ENCODE measurements at places on chromosomes 3 and 15.

DNA sequence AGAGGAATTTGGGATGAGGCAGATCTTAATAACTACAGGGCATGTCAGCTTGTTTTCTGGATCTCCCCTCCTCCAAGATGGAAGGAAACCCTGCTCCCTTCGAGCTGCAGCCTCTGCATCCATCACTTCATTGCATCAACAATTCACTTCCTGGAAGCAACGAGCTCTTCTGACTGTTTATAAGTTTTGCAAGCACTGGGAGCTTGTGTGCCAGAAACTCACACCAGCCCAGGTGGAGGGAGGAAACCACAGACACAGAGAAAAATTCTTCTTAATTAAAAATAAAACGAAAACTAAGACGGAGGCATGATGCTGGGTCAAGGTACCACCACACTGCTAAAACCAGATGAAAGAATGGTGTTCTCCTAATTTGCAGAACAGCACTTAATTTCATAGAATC, 10.6 kb downstream of the LRIG1 start:
- DNase-seq, result no peak

- no peak for DNase-seq
These were observed 23.8 kb downstream of the VPS39 start for GRCh38 chr15:42184296-42184695.

DNA sequence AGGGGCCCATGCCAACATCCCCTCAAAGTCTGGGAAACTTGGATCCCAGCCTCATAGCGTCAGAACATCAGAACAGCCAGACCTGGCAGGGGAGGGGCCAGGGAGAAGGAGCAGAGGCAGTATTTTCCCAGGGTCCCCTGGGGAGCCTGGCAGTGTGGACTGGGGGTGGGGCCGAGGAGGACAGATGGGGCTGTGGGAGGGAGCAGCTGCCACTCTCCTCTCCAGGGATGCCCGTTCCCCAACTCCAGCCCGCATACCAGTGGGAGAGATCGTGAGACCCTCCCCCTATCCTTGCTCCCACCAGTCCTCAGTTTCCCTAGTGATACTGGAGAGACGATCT, 6.5 kb upstream of the DNAJB8 start:
- no peak for DNase-seq

GRCh38 chr3:40055956-40056355, 246.5 kb downstream of the MYRIP start:
- no peak for DNase-seq

DNA sequence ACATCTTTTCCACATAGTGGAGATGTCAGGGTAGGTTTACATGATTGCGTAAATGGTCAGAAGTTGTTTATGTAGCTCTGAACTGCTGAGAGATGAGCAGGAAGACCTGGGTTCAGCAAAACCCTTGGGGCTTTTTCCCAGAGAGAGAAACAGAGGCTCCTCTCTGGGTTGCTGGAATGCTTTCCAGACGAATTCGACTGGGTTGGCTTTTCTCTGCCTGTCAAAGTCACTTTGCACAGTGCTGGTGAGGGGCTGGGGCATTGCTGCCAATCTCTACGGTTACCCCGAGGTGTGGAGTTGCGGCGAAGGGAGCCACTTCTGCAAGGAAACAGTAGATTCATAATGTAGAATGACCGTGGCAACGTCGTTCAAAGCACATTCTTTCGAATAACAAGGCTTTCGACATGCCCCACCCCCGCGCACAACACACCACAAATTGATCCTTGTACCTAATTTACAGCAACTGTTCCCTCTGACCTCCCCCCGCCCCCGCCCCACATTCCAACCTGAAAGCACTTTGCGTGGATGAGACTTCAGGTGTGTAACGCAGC, 950 bp upstream of the CNTN4 start:
- no peak for DNase-seq

GRCh38 chr15:66076591-66077319, 176.8 kb downstream of the MEGF11 start:
- no peak for DNase-seq

- DNase-seq, result no peak
These were observed 93.9 kb downstream of the PLOD2 start for GRCh38 chr3:146067048-146067447.

- no peak for DNase-seq
These were observed 43.1 kb downstream of the BTLA start for GRCh38 chr3:112456147-112456546.

DNA sequence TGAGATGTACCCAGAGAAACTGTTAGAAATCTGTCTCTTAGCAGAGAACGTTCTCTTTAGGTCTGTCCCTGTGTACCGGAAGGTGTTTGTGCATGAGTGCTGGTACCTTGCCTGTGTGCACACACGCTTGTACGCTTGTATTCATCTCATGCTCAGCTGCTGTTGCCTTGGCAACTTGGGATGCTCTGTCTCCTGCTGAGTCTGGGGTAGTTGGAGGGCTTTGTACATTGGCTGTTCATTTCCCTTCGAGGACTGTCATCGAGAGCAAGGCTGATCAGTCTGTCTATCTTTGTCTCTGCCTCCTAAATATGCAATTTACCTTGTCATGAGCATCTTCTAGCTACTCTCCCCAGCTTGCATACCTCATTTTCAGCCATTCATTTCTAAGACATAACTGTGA, 147.2 kb downstream of the SLCO3A1 start:
- no peak for DNase-seq

DNA sequence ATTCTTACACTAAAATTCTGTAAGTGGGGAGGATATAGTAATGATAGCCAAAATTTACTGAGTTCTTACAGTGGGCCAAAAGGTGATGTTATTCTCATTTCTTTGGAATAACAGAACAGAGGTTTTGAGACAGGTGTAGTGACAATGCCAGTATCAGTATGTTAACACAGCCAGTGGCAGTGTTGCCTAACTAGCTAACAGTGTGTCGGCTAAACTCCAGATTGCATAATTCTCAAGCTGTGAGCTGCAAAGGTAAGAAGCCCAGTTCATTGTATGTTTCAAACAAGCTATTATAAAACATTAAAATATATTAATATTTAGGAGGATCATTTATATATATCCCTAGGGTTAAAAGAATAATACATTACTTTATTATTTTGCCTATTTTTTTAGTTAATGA, 920 bp downstream of the SLC15A2 start:
- no peak for DNase-seq

DNA sequence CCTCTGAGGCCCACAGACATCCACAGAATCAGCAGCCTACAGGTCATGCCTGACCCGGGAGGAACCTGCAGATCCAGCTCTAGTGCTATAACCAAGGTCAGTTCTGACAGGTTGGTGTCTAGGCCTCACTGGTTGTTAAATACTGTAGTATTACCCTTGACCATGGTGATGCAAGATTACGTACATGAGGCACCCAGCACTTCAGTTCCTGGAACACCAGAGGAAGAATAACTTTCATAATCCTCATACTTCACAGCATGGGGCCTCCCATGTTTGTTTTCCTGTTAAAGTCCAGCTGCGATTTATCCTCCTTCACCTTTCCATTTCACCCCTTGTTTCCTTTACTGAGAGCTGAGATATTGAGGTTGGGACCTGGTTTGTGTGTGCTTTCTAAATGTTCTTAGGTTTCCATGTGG, 34.4 kb upstream of the GLCE start:
- DNase-seq, result no peak

- DNase-seq, result peak; percentile 66
These were observed 76.0 kb downstream of the HMG20A start for GRCh38 chr15:77496715-77497109.

DNA sequence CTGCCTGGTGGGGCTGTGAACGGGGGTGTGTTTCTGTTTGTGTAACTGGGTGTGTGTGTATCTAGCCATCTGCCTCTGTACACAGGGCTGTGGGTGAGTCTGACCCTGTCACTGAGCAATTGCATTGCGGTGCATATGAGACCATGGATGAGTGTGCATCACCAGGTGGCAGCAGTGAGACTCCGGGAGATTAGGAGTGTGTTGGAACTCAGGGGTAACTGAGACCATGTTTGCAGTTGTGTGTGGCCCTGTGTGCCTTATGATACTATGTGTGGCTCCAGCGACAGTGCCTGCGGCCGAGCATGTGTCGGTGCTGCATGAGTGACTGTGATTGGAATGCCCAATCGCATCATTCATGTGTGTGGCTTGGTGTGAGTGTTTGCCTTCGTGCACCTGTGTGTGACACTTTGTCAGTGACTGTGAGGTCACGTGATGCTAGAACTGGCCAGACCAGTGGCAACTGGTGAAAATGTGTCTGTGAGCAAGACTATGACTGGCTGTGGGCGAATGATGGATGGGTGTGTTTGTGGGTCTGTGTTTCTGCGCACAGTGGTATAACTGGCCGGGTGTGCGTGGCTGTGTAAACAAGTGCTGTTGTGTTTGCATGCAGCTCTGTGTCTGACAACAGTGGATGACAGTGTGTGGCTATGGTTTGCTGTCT, 14.0 kb downstream of the VILL start:
- DNase-seq, result no peak

DNA sequence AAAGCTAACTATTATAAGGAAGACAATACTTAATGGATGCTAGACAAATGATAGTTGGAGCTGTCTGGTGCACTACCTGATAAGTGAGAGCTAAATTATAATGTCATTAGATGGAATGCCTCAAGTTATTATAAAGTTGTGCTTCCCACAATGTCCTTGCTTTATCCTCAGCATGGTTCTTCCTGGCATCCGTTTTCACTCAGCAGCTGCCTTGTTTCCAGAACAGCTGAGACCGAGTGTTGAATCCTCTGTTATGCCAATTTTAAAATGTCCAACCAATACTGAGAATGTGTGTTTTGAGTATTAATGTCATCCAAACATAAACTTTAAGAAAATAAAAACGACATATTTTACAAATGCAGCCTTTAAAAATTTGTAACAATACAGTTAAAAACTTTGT, 286.7 kb upstream of the SOX2 start:
- no peak for DNase-seq

DNA sequence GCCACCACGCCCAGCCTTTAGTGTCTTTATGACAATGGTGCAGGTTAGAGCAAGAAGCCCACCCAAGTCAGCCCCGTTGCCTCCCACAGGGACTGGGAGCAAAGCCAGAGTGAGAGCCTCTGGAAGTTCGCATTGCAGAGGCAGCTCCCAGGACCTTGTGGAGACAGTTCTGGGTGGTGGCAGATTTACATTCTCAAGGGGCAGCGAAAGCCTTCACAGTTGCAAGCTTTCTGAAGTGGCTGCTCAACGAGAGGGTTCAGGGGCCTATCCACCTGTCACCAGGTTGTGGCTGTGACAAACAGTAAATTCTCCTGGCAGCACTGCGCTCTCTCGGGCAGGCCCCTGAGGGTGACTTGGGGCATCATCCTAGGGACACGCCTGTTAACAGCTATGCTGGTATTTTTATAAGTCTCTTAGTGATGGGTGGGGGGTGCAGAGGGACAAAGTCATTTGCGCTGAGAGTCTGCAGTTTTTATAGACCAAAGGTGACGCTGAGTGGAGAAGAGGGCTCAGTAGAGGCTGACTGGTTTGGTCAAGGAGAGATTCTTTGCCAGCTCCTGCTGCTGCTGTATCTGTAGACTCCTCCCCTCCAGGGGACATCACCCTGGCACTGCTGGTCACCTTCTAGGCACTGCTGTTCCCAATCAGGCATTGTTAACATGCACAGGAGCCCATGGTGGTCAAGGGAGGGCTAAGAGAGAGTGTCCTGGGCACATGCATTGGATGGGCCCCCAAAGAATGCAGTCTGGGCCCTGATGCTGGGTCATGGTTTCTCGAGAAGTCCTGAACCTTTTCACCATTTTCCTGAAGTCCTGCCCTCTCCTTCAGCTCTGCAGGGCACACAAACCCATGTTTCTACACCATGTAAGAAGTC, 57.5 kb upstream of the KLF13 start:
- no peak for DNase-seq

DNA sequence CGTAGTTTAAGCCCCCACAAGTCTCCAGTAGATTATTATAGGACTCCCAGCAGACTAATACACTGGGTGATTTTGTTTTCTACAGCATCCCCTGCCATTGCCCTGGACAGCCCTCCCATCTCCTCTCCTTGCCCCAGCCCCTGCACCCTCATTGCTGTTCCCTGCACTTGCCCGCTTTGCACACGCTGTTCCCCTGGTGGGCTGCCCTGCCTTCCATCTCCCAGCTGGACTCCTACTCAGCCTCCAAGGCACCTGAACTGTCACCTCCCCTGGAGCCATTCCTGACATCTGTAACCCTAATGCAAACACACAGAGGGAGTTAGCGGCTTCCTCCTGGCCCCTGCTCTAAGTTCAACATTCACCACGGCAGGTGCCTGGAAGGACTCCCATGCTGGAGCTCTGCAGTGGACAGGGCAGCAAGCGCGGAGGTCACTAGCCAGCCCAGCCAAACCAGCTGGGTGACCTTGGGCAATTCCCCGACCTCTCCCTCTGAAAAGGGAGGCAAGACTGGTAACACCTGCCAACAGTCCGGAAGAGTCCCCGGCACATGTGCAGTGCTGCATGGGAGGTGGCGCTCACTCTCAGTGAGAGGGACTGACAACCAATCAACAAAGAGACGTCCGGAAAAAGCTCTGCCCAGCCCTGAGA, 38.8 kb upstream of the IQSEC1 start:
- no peak for DNase-seq

DNA sequence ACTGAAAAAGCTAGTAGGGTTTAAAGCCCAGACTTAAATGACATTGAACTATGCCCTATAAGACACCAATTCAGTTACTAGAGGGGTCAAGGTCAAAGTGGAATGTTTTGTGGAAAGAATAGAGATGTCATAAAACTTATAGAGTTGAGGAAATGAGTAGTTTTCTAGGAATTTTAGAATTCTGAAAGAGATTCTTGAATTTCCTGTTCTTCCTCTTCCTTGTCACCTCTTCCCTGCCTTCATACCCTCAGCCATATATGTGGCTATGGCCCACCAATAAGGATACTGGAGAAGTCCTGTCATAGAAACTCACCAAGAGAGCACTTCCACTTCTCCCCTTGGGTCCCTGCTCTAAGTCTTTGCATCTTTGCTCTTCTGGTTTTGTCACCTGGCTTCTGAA, 104.9 kb upstream of the TGFBR2 start:
- no peak for DNase-seq

DNA sequence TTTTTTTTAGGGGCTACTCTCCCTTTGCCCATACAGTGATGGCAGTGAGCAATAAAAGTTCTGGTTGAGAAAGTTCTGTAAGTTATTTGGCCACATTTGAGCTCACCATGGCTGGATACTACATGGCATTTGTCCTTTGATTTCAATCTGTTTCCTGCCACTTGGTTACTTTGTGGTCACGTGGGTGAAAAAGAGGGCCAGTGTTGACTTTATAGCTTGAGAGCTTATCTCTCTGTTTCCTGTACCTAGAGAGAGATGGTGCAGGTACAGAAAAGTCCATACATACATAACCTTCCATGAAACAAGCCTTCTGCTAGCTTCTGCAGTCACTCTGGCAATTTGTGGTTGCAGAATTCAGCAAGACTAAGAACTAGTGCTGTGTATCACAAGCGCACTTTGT, 23.4 kb upstream of the MECOM start:
- no peak for DNase-seq

- no peak for DNase-seq
These were observed 5.2 kb downstream of the WNT5A start for GRCh38 chr3:55481744-55482495.

DNA sequence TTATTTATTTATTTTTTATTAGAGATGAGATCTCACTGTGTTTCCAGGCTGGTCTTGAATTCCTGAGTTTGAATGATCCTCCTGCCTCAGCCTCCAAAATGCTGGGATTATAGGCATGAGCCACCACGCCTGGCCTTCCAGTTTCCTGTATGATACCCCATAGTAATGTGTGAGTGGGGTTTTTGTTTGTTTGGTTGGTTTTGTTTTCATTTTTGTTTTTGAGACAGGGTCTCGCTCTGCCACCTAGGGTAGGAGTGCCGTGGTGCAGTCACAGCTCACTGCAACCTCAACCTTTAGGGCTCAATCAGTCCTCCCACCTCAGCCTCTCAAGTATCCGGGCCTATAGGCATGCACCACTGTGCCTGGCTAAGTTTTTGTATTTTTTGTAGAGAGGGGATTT, 30.9 kb downstream of the GOLM2 start:
- DNase-seq, result no peak

- DNase-seq, result no peak
These were observed 74.6 kb downstream of the IQSEC1 start for GRCh38 chr3:12998648-12999047.
